ENCODE measurements at places on chromosomes 3 and 15.

DNA sequence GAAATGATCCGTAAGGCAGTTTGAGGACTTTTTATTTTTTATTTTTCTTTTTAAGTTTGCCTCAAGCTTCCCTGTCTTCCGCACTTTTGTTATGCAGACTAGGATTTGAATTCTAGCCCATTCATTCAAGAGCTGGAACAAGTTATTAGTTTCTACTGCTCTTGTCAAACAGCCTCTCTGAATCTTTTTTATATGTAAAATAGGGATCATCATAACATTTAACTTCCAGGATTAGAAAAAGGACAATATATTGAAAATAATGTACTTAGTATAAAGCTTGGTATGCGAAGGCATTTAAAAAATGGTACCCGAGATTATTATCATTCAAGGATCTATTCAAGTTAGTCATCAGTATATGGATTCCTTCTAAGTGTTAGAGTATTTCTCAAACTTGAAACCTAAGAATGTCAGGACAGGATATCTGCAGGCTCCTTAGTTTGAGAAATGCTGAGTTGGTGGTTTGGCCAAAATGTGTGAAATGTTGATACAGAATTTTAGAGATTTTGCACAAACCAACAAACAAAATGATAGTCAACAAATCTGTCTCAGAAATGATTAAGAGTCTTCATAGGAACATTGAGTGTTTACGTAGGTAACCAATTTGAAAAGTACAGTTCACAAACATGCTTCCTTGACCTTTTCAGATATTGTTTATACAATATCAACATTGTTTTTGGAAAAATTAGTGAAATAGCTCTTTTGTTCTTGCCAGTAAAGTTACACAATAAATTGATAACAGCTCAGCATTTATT, 40.5 kb upstream of the IGSF10 start:
- DNase-seq = no peak

- no peak for DNase-seq
Observed at GRCh38 chr15:35393398-35393797, 152.6 kb downstream of the DPH6 start.

DNA sequence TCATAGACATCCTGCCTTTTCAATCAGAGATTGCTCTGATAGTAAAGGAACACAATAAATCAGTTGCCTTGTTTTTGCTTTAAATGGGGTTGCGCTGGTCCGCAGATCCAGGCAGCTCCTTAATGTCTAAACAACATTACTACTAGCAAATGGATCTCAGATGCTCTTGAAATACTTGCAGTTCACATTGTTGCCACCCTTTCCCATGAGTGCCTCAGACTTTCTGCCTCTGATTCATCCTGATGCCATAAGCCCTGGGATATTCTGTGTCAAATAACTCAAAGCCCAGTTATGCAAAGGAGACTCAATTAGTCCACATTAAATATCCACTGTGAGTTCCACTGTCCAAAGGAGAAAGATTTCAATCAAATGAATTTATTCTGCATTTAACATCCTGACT, 196.7 kb downstream of the PLCH1 start:
- DNase-seq = no peak

DNA sequence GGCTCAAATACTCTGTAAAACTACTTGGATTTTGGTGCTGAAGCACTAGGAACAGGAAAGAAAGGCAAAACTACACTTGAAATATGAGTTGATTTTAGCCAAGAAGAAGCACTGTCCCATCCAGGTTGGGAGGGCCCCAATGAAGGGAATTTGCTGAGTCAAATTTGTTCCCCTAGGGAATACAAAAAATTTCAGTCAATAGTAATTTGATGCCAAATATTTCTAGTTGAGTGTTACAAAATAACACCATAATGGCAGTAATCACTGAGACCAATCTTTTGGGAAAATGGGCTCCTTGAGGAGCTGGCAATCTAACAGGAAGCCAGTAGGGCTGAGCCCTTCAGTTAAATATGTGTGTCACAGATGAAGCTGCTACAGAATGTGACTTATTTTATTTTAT, 896.9 kb downstream of the DIPK2A start:
- no peak for DNase-seq

- DNase-seq = no peak
Observed at GRCh38 chr3:16840101-16840424, 44.7 kb upstream of the PLCL2 start.

Measured in activated naive CD4-positive, alpha-beta T cell treated with Interleukin-2 at 50 U/mL for 16 hours (primary cell).